CD8-positive, alpha-beta T cell (primary cell): ENCODE measurements at places on chromosomes 13 and 19. TPM values are rescaled to one million over a fixed set of nuclear protein-coding genes. Genes with fewer than 3 reads are reported as not detected.

URAD gene
- not detected for total RNA-seq

ZNF599 gene
- total RNA-seq, result 3.9 TPM

DHRS12 gene
- total RNA-seq, result 13.4 TPM

ZNF792 gene
- 5.7 TPM for total RNA-seq

TUBB4A gene
- total RNA-seq, result 1.6 TPM

MCEMP1 gene
- 1.5 TPM for total RNA-seq
